ENCODE measurements at places on chromosomes 7 and 10. TPM values are rescaled to one million over a fixed set of nuclear protein-coding genes. Genes with fewer than 3 reads are reported as not detected.

The EN2 gene
- 0.94 TPM for total RNA-seq

GRCh38 chr7:131501930-131502685 is 54.3 kb downstream of the PODXL start:
- DNase-seq, result no peak
- peaks cover 3% of the 10 kb centered on the region for H3K36me3 ChIP-seq
- peaks cover 25% of the 10 kb centered on the region for H3K4me1 ChIP-seq
- no peaks in the 10 kb centered on the region for H3K27me3 ChIP-seq
- no peak overlapping the region for H3K4me3 ChIP-seq
- no peak overlapping the region for H3K27ac ChIP-seq

GRCh38 chr10:50846753-50847152 is 38.7 kb downstream of the A1CF start:
- H3K4me3 ChIP-seq, result no peak overlapping the region
- no peak overlapping the region for H3K27ac ChIP-seq
- no peaks in the 10 kb centered on the region for H3K27me3 ChIP-seq
- H3K4me1 ChIP-seq, result no peaks in the 10 kb centered on the region
- H3K36me3 ChIP-seq, result no peaks in the 10 kb centered on the region

The SRRM3 gene
- 8.4 TPM for total RNA-seq

The OPN1SW gene
- total RNA-seq, result not detected

GRCh38 chr10:79203014-79203644 is 134.4 kb downstream of the ZMIZ1 start:
- peak overlapping the region; percentile 66 for H3K27ac ChIP-seq
- no peak overlapping the region for H3K4me3 ChIP-seq
- H3K36me3 ChIP-seq, result peaks cover 22% of the 10 kb centered on the region
- DNase-seq, result no peak
- peaks cover 23% of the 10 kb centered on the region for H3K4me1 ChIP-seq

The APBB1IP gene
- total RNA-seq, result 0.12 TPM

- no peak overlapping the region for H3K27ac ChIP-seq
- H3K4me1 ChIP-seq, result no peaks in the 10 kb centered on the region
- H3K27me3 ChIP-seq, result no peaks in the 10 kb centered on the region
- no peak overlapping the region for H3K4me3 ChIP-seq
- H3K36me3 ChIP-seq, result peaks cover 6% of the 10 kb centered on the region
- no peak for DNase-seq
Measured at GRCh38 chr7:1494447-1494846, 9.7 kb downstream of the INTS1 start.

- H3K4me1 ChIP-seq, result no peaks in the 10 kb centered on the region
- H3K4me3 ChIP-seq, result no peak overlapping the region
- H3K27ac ChIP-seq, result no peak overlapping the region
- no peak for DNase-seq
- H3K36me3 ChIP-seq, result no peaks in the 10 kb centered on the region
- no peaks in the 10 kb centered on the region for H3K27me3 ChIP-seq
Measured at GRCh38 chr7:83072576-83073517, 89.8 kb downstream of the PCLO start.

DNA sequence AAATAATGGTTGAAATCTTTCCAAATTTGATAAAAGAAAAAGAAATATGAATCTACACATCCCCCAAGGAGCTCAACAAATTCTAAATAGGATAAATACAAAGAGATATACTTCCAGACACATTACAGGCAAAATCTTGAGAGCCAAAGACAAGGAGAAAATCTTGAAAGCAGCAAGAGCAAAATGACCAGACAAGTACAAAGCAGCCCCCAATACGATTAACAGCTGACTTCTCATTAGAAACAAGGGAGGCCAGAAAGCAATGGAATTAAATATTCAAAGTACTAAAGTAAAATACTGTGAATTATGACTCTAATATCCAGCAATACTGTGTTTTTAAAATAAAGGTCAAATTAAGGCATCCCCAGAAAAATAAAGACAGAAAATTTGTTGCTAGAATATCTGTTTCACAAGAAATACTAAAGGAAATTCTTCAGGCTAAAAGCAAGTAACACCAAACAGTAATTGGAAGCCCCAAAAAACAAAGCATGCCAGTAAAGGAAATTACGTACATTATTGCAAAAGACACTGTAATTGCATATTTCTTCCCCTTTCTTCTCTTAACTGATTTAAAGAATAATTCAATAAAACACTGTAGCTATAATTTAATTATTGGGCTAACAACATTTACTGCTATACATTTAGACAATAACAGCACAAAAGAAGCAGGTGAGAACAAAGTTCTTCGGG is 36.4 kb downstream of the ZNF438 start:
- no peak overlapping the region for H3K27ac ChIP-seq
- no peaks in the 10 kb centered on the region for H3K27me3 ChIP-seq
- no peak overlapping the region for H3K4me3 ChIP-seq
- DNase-seq, result no peak
- H3K36me3 ChIP-seq, result no peaks in the 10 kb centered on the region

- H3K27ac ChIP-seq, result peak overlapping the region; percentile 88
- DNase-seq, result no peak
- H3K27me3 ChIP-seq, result no peaks in the 10 kb centered on the region
- H3K4me1 ChIP-seq, result peaks cover 43% of the 10 kb centered on the region
- peak overlapping the region; percentile 97 for H3K4me3 ChIP-seq
Measured at GRCh38 chr10:5447611-5448071, 35.3 kb downstream of the NET1 start.

DNA sequence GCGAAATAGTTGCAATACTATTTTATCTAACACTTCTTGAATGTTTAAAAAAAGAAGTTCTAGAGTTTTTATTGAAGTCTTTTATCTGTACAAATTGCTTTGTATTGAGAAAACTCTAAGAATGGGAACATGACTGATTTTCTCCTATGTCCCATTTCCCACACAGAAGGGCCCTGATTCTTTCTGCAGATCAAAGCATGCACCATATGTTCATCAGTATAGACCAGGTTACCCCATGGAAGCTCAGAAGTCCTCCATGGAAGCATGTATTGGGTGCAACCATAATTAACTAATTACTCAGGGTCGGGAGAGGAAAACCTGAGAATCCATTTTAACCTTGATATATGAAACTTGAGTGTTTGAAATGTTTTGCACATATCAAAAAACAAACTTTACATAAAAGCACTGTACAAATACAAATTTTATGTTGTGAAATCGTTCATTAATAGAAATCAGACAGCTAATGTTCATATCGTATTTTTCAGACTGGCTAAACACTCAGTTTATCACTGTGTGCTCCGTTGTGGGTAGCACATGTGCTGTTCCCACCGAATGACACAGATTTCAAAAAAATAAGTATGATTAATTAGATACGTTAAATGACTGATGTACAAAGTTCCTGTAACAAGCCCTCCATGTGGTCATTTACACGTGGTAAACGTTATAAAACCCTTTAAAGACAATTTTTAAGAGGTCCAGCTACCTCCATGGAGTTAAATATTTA is 71.5 kb downstream of the PTF1A start:
- H3K27me3 ChIP-seq, result peaks cover 18% of the 10 kb centered on the region
- no peaks in the 10 kb centered on the region for H3K4me1 ChIP-seq
- no peak overlapping the region for H3K27ac ChIP-seq
- no peak for DNase-seq
- no peak overlapping the region for H3K4me3 ChIP-seq

The PRSS2 gene
- 20.4 TPM for total RNA-seq

GRCh38 chr10:124691002-124691401 is 53.2 kb downstream of the FAM53B start:
- H3K4me1 ChIP-seq, result peaks cover 24% of the 10 kb centered on the region
- no peaks in the 10 kb centered on the region for H3K27me3 ChIP-seq
- H3K27ac ChIP-seq, result no peak overlapping the region
- peaks cover 23% of the 10 kb centered on the region for H3K36me3 ChIP-seq
- DNase-seq, result no peak
- H3K4me3 ChIP-seq, result no peak overlapping the region

The STEAP4 gene
- 1.2 TPM for total RNA-seq

The FAM131B gene
- total RNA-seq, result 2.1 TPM

DNA sequence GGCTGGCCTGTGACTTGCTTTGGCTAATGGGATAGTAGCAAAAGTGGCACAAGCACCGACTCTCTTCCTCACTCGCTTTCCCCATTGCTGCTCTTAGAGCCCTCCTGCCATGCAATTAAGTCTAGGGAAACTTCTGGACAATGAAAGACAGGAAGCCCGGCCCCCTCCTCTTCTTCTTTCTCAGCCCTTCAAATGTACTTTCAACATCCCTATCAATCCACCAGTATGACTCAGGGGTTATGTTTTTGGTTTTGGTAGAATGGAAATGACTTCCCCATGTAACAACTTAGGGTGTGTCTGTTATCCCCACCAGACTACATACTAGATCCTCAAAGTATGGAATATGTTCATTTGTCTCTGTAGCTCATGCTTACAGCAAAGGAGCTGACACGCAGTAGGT is 139.0 kb upstream of the GDF10 start:
- no peak overlapping the region for H3K4me3 ChIP-seq
- H3K27ac ChIP-seq, result no peak overlapping the region
- no peak for DNase-seq
- peaks cover 18% of the 10 kb centered on the region for H3K27me3 ChIP-seq
- H3K36me3 ChIP-seq, result no peaks in the 10 kb centered on the region

DNA sequence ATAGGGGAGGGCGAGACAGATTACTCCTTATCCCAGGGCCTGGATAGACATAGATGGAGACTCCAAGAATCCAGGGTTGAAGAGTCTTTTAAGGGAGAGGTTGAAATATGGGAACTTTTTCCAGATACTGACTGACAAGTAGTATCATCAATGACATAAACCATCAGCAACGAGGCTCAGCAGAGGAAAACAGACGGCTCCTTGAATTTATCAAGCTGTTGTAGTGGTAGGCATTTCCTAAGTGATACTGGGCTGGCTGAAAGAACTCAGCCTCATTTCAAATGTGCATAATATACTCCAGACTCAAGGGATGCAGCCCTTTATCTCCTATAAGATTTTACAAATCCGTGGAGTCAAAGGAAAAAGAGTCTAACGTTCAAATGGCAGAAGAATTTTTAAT is 150.5 kb downstream of the FANK1 start:
- no peak for DNase-seq
- peaks cover 12% of the 10 kb centered on the region for H3K4me1 ChIP-seq
- no peak overlapping the region for H3K4me3 ChIP-seq
- peaks cover 8% of the 10 kb centered on the region for H3K27me3 ChIP-seq
- no peak overlapping the region for H3K27ac ChIP-seq

- H3K4me3 ChIP-seq, result no peak overlapping the region
- H3K27ac ChIP-seq, result no peak overlapping the region
- peaks cover 3% of the 10 kb centered on the region for H3K36me3 ChIP-seq
Measured at GRCh38 chr10:35942057-35942456, 300.0 kb upstream of the FZD8 start.

The SLC26A3 gene
- total RNA-seq, result 4.7 TPM

- H3K4me3 ChIP-seq, result no peak overlapping the region
- H3K4me1 ChIP-seq, result peaks cover 65% of the 10 kb centered on the region
- DNase-seq, result no peak
- H3K27ac ChIP-seq, result peak overlapping the region; percentile 22
- H3K27me3 ChIP-seq, result no peaks in the 10 kb centered on the region
Measured at GRCh38 chr10:71250842-71251241, 38.5 kb downstream of the UNC5B start.

- H3K27me3 ChIP-seq, result no peaks in the 10 kb centered on the region
- H3K36me3 ChIP-seq, result no peaks in the 10 kb centered on the region
- no peak overlapping the region for H3K27ac ChIP-seq
Measured at GRCh38 chr7:133885213-133885612, 241.9 kb upstream of the LRGUK start.

The SH3PXD2A gene
- 38.6 TPM for total RNA-seq

The MUC3A gene
- 23.5 TPM for total RNA-seq

The UCN3 gene
- 3.4 TPM for total RNA-seq

- H3K4me1 ChIP-seq, result peaks cover 5% of the 10 kb centered on the region
- H3K36me3 ChIP-seq, result no peaks in the 10 kb centered on the region
- no peak overlapping the region for H3K27ac ChIP-seq
- no peak overlapping the region for H3K4me3 ChIP-seq
Measured at GRCh38 chr7:21642422-21642821, 99.6 kb downstream of the DNAH11 start.

GRCh38 chr7:74665296-74665938 is 7.9 kb downstream of the GTF2I start:
- H3K36me3 ChIP-seq, result peaks cover 23% of the 10 kb centered on the region
- no peaks in the 10 kb centered on the region for H3K27me3 ChIP-seq
- H3K4me3 ChIP-seq, result no peak overlapping the region
- no peak for DNase-seq

DNA sequence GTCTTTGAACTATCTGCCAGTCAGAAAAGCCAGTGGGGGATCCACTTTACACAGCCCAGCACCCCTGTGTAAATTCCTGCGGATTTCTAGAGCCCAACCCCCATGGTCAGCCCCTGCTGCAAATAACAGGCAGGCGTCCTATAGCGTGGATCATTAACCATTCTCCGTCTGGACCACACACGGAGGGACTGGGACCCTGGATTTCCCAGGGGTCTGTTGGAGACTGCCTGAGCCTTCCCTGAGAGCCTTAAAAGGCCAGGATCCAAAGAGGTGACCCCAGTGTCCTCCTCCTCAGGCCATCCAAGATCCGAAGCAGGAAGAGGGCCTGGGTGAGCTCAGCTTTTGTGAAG is 11.2 kb upstream of the GRID1 start:
- peaks cover 8% of the 10 kb centered on the region for H3K4me1 ChIP-seq
- no peak overlapping the region for H3K27ac ChIP-seq
- no peak overlapping the region for H3K4me3 ChIP-seq
- H3K27me3 ChIP-seq, result peaks cover 47% of the 10 kb centered on the region
- H3K36me3 ChIP-seq, result no peaks in the 10 kb centered on the region
- peak; percentile 58 for DNase-seq

DNA sequence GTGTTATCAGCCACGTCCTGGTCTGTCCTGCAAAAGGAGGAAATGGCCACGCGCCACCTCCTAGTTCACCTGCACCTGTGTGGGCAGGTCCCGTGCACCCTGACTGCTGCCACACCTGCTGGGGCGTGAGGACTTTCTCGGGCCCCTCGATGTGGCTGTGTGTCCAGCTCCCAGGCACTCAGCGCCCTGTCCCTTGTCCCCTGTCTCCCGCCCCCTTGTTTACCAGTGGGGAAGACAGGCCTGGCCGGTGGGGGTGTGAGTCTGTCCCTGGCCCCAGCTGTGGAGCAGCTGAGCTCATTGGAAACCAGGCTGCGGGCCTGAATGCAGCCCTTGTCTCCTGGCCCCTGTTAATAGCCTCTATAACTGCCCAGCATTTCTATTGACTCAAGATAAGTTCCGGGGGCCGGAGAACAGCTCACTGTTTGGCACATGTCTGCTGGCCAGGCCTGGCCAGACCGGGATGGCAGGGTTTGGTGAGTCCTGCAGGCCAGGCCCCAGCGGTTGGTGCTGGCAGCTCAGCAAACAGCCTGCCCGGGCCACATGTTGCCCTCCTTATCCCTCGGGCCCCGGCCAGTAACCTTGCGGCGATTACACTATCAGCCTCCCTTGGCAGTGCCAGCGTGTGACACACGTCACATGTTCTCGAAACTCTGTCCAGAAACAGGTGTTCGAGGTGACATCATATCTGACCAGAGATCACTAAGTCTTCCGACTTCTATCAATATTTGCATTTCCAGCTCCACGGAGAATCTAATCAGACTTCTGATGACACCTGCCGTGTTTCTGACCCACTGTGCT is 52.1 kb downstream of the FOXL3 start:
- H3K36me3 ChIP-seq, result no peaks in the 10 kb centered on the region
- peaks cover 44% of the 10 kb centered on the region for H3K4me1 ChIP-seq
- H3K4me3 ChIP-seq, result peak overlapping the region; percentile 16
- H3K27me3 ChIP-seq, result peaks cover 4% of the 10 kb centered on the region
- DNase-seq, result no peak

The PON3 gene
- 0.17 TPM for total RNA-seq

The MUC12 gene
- 0.50 TPM for total RNA-seq

The AQP1 gene
- total RNA-seq, result 1.7 TPM

The SPDYE9 gene
- total RNA-seq, result not detected

The DYNC1I1 gene
- 2.5 TPM for total RNA-seq

- DNase-seq, result no peak
- H3K36me3 ChIP-seq, result peaks cover 8% of the 10 kb centered on the region
- H3K27ac ChIP-seq, result no peak overlapping the region
- H3K4me3 ChIP-seq, result no peak overlapping the region
Measured at GRCh38 chr10:63611078-63611477, 89.9 kb downstream of the REEP3 start.

Data from type B pancreatic cell (in vitro differentiated cells).